ENCODE measurements at places on chromosomes 12 and 14. TPM values are rescaled to one million over a fixed set of nuclear protein-coding genes. Genes with fewer than 3 reads are reported as not detected.

The TTC9 gene
- 7.9 TPM for total RNA-seq

GRCh38 chr12:49961993-49962764, 507 bp downstream of the AQP5 start:
- H3K27me3 ChIP-seq: no peaks in the 10 kb centered on the region
- peak overlapping the region; percentile 97 for H3K27ac ChIP-seq
- peaks cover 96% of the 10 kb centered on the region for H3K4me1 ChIP-seq
- peak overlapping the region; percentile 67 for H3K4me3 ChIP-seq
- no peaks in the 10 kb centered on the region for H3K36me3 ChIP-seq

The SOX5 gene
- 15.2 TPM for total RNA-seq

GRCh38 chr14:54787261-54787660, 115.4 kb downstream of the GCH1 start:
- peak overlapping the region; percentile 50 for H3K4me3 ChIP-seq
- peak overlapping the region; percentile 97 for H3K27ac ChIP-seq
- no peaks in the 10 kb centered on the region for H3K27me3 ChIP-seq
- H3K4me1 ChIP-seq: peaks cover 97% of the 10 kb centered on the region
- H3K36me3 ChIP-seq: peaks cover 61% of the 10 kb centered on the region

The ADAM20 gene
- 1.6 TPM for total RNA-seq

The RGS6 gene
- 9.4 TPM for total RNA-seq

The GALNT16 gene
- total RNA-seq: not detected

DNA sequence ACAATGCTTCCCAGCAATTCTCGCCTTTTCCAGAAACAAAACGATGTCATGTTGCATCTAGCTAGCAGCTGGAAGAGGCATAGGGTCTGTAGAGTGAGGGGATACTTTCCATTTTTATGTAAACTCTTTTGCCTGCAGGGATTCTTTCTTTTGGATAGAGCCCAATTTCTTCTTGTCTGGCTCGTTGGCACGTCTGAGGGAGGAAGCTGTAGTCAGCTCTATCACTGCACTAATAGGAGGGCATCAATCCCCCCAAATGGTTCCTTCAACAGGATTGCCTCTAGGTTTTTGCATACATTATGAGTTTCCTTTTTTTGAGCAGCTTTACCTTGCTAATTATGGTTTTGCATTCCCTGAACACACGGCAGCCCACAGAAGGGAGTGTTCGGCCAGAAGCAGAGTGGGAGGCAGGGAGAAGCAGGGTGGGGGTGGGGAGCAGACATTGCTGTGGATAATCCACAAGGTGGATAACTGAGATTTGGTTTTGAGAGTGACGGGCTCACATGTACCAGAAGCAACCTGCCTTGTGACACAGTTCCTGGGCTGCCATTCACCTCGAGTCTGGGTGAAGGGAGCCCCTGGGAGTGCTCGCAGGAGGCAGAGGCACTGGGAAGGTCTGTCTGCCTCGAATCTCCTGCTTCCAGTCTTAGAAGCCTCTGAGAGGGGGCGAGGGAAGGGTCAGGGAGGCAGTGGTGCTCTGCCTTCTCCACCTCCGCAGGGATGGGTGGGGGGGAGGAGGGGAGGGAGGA, 24.5 kb downstream of the LRTM2 start:
- peak; percentile 64 for DNase-seq
- no peaks in the 10 kb centered on the region for H3K27me3 ChIP-seq
- no peak overlapping the region for H3K4me3 ChIP-seq

- no peak for DNase-seq
- no peak overlapping the region for H3K4me3 ChIP-seq
- no peak overlapping the region for H3K27ac ChIP-seq
- peaks cover 16% of the 10 kb centered on the region for H3K4me1 ChIP-seq
- no peaks in the 10 kb centered on the region for H3K36me3 ChIP-seq
Observed at GRCh38 chr14:89184952-89185351, 232.1 kb downstream of the FOXN3 start.

The AKAP3 gene
- 0.69 TPM for total RNA-seq

DNA sequence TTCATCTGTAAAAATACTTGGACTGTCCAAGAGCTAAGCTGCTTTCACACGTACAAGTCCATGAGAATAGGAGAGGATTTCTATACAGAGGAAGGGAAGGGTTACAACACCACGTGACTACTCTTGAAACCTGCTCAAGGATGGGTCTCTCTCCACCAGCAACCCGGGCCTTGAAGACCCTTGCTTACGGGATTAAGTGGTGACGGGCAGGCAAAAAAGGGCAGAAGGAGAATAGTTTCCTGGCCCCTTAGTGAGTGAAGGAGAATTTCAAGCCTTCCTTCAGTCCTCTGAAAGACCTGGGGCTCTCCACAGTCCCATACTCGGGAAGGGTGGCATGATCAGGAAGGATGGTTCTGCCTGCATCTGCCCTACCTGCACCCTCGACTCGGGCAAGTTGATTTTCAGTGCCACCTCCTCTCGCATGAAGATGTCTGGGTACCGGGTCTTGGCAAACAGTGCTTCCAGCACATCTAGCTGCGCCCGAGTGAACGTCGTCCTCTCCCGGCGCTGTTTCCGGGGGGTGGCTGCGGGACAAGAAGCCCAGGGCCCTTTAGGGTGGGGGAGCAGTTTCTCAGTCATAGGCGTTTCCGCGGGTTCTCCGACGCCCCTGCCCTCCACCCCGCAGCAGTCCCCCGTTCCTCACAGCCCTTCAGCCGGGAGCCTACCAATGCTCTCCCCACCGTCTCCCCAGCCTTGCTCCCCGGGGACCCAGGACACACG, 6.3 kb downstream of the OTX2 start:
- no peak overlapping the region for H3K4me3 ChIP-seq
- no peak for DNase-seq
- H3K36me3 ChIP-seq: no peaks in the 10 kb centered on the region
- H3K4me1 ChIP-seq: no peaks in the 10 kb centered on the region
- H3K27ac ChIP-seq: no peak overlapping the region

DNA sequence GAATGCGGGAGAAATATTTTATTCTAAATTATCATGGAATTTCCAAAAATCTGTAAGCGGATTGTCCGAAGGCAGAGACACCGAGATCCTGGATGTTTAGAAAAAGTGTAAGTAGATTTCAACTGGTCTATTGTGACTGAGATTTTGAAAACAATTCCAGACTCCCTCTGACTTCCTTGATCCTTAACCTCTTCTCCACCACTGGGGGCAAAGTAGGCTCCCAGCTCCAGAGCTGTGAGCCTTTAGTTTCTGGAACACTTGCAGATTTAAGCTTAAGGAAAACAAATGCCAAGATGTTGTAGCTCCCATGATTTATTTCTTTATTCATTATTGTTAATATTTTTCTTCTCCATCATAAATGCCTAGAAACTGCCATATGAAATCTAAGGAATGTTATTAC, 1320.5 kb upstream of the SEL1L start:
- H3K4me3 ChIP-seq: no peak overlapping the region
- no peak overlapping the region for H3K27ac ChIP-seq
- no peaks in the 10 kb centered on the region for H3K27me3 ChIP-seq
- no peak for DNase-seq
- no peaks in the 10 kb centered on the region for H3K36me3 ChIP-seq

- no peak overlapping the region for H3K27ac ChIP-seq
- DNase-seq: no peak
- H3K4me1 ChIP-seq: no peaks in the 10 kb centered on the region
- H3K4me3 ChIP-seq: no peak overlapping the region
- H3K36me3 ChIP-seq: no peaks in the 10 kb centered on the region
Observed at GRCh38 chr14:93016275-93016845, 93.4 kb downstream of the CHGA start.

The TAS2R8 gene
- total RNA-seq: not detected

- H3K36me3 ChIP-seq: peaks cover 17% of the 10 kb centered on the region
- DNase-seq: peak; percentile 78
- H3K27me3 ChIP-seq: no peaks in the 10 kb centered on the region
- peak overlapping the region; percentile 29 for H3K4me3 ChIP-seq
Observed at GRCh38 chr14:80930836-80931389, 10.6 kb downstream of the CEP128 start.

The CCDC175 gene
- not detected for total RNA-seq

- H3K36me3 ChIP-seq: no peaks in the 10 kb centered on the region
- peaks cover 20% of the 10 kb centered on the region for H3K4me1 ChIP-seq
- no peak overlapping the region for H3K27ac ChIP-seq
- H3K27me3 ChIP-seq: no peaks in the 10 kb centered on the region
Observed at GRCh38 chr12:53972152-53972702, 699 bp upstream of the HOXC11 start.

DNA sequence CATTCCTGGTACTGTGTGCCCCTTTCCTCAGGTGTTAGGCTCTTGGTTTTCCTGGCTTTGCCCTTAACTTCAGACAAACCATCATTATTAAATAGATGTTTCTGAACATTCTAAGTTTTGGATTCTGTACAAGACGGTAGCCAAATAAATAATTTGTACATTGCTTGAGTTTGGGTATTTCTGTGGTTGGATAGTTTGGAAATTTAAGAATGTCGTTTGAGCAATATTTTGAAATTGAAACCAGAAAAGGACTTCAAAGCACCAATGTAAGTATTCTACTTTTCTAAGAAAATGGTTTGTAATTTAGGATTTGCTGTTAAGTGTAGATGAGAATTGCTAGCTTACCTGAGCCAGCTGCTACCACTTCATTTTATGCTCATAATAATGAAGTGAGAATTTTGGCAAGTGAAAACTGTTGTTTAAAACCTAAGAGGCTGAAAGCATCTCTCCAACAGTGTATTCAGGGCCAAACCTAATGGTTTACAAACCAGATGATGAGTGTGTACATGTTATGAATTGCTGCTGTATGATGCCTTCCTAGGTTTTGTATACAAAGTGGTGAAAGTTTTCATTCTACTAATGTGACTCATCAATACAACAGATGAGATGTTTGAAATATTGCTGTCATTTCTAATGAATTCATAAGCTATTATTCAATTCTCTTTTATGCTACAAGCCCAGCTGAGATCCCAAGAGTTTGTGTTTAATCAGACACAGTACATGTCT, 181.5 kb upstream of the PRKD1 start:
- no peak overlapping the region for H3K4me3 ChIP-seq
- DNase-seq: no peak
- no peaks in the 10 kb centered on the region for H3K27me3 ChIP-seq
- no peaks in the 10 kb centered on the region for H3K4me1 ChIP-seq
- H3K27ac ChIP-seq: no peak overlapping the region
- H3K36me3 ChIP-seq: no peaks in the 10 kb centered on the region

The GUCY2C gene
- 0.48 TPM for total RNA-seq

DNA sequence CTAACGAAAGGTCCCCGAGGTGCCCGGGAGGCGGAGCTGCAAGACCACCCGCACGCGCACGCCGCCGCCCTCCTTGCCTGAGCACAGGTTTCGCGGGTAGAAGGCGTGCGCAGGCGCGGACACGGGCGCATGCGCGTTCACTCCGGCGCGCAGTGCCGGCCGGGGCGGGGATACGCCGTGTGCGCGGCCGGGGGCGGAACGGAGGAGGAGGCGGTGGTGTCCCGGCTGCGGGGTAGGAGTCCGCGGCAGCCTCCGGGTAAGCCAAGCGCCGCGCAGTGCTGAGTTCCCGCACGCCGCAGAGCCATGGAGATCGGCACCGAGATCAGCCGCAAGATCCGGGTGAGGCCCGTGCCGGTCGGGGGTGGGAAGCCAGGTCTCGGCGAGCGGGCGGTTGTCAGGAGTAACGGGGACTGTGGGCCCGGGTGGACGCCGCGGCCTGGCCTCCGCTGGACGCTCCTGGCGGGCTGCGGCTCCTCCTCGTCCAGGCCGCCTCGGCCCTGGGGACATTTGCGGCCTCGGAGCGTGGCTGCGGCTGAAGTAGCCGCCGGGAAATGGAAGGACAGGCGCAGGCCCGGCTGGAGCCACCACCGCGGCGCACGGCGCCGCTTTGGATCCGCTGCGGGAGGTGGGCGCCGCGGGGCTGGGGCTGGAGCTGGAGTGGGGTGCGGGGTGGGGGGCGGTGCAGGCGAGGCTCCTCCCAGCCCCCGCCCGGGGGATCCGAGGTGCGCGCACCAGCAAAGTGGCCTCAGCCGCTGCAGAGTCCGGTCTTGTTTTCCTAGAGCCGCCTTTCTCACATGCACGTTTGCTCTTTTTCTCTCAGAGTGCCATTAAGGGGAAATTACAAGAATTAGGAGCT, at the start of gene ZC3H14:
TSS of gene ZC3H14 (plus strand) at position 207 of the 856 bp plus-strand sequence. CDS start at position 304, 97 bp downstream.
- DNase-seq: peak; percentile 98
- H3K4me1 ChIP-seq: peaks cover 18% of the 10 kb centered on the region
- peak within 1 kb of the TSS; percentile 35 for H3K27ac ChIP-seq
- peaks cover 22% of the 10 kb centered on the region for H3K36me3 ChIP-seq
- H3K27me3 ChIP-seq: no peaks in the 10 kb centered on the region

- no peak for DNase-seq
- no peaks in the 10 kb centered on the region for H3K36me3 ChIP-seq
- H3K4me1 ChIP-seq: no peaks in the 10 kb centered on the region
- no peak overlapping the region for H3K4me3 ChIP-seq
- no peaks in the 10 kb centered on the region for H3K27me3 ChIP-seq
Observed at GRCh38 chr12:96247563-96247962, 53.4 kb downstream of the ELK3 start.

DNA sequence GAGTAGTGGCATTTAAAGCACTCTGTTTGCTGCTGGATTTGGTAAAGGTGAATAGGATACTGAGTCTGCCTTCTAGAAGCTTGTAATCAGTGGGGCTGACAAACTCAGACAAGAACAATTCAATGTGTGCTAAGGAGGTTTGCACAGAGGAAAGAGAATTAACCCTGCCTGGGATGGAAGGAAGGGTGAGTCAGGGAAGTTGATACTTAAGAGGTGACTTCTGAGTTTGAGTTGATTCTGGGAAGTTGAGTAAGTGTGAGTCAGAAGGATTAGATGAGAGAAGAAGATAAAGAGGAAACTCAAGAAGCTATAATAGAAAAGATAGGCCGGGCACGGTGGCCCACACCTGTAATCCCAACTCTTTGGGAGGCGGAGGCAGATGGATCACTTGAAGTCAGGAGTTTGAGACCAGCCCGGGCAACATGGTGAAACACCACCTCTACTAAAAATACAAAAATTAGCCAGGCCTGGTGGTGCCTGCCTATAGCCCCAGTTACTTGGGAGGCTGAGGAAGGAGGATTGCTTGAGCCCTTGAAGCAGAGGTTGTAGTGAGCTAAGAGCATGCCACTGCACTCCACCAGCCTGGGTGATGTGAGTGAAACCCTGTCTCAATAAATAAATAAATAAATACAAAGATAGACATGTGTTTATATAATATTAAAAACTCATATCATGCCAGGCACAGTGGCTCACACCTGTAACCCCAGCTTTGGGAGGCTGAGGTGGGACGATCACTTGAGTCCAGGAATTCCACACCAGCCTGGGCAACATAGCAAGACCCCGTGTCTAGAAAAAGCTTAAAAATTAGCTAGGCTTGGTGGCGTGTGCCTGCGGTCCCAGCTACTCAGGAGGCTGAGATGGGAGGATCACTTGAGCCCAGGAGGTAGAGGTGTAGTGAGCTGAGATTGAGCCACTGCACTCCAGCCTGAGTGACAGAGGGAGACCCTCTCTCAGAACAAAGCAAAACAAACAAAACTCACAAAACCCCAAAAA, 126.8 kb upstream of the CPM start:
- H3K27me3 ChIP-seq: no peaks in the 10 kb centered on the region
- H3K27ac ChIP-seq: no peak overlapping the region
- no peak overlapping the region for H3K4me3 ChIP-seq

All from Karpas-422 (cell line).